ENCODE measurements at places on chromosomes 3 and 15. TPM values are rescaled to one million over a fixed set of nuclear protein-coding genes. Genes with fewer than 3 reads are reported as not detected.

The ZIC1 gene
- not detected for total RNA-seq

The CDHR4 gene
- not detected for total RNA-seq

The MGLL gene
- total RNA-seq, result 8.3 TPM

The WDR93 gene
- 0.31 TPM for total RNA-seq

The ECE2 gene
- total RNA-seq, result 6.3 TPM

The ELL3 gene
- total RNA-seq, result 2.1 TPM

The MAGI1 gene
- total RNA-seq, result 28.2 TPM

The CLDN16 gene
- total RNA-seq, result 0.58 TPM

The THRB gene
- 7.7 TPM for total RNA-seq

The UROC1 gene
- not detected for total RNA-seq

The GAP43 gene
- 0.79 TPM for total RNA-seq

The RPS27L gene
- total RNA-seq, result 140 TPM

The MUSTN1 gene
- 0.42 TPM for total RNA-seq

The ARID3B gene
- 3.3 TPM for total RNA-seq

The UBE2E2 gene
- total RNA-seq, result 4.6 TPM

The BCHE gene
- 1.3 TPM for total RNA-seq

The KBTBD13 gene
- not detected for total RNA-seq

The HHATL gene
- total RNA-seq, result 0.55 TPM

The ZBBX gene
- total RNA-seq, result not detected

The VPS33B gene
- total RNA-seq, result 5.9 TPM

The GPR160 gene
- 12.7 TPM for total RNA-seq

The CASR gene
- total RNA-seq, result 11.9 TPM

The NOX5 gene
- total RNA-seq, result not detected

The VEPH1 gene
- total RNA-seq, result 13.4 TPM

The HRG gene
- total RNA-seq, result not detected

The CCDC39 gene
- not detected for total RNA-seq

The LRRK1 gene
- 19.4 TPM for total RNA-seq

The CAND2 gene
- total RNA-seq, result 2.6 TPM

The HDDC3 gene
- total RNA-seq, result 15.9 TPM

The KCNMB2 gene
- 1.8 TPM for total RNA-seq

The ZNF710 gene
- total RNA-seq, result 36.7 TPM

The UBA7 gene
- total RNA-seq, result 29.4 TPM

The RFC4 gene
- total RNA-seq, result 8.9 TPM

The RGMA gene
- total RNA-seq, result 11.2 TPM

The TTLL13 gene
- total RNA-seq, result not detected

The GTF2A2 gene
- 16.8 TPM for total RNA-seq

The RPLP1 gene
- total RNA-seq, result 1,123 TPM

The ALS2CL gene
- 9.4 TPM for total RNA-seq

The CDC25A gene
- 0.75 TPM for total RNA-seq

The NRG4 gene
- 50.1 TPM for total RNA-seq

The PSTPIP1 gene
- 0.83 TPM for total RNA-seq
